ENCODE measurements at places on chromosomes 12 and 14.

DNA sequence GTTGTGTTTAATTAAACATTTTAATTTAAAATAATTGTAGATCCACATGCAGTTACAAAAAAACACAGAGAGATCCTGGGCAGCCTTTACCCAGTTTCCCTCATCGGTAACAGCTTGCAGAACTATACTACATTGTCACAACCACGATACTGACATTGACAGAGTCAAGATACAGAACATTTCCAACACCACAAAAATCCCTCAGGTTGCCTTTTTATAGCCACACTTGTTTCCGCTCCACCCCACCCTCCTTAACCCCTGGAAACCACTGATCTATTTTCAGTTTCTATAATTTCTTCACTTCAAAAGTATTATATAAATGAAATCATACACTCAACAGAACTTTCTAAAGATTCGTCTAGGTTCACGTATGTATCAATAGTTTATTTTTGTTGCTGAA is 458.8 kb upstream of the SOX5 start:
- DNase-seq: no peak

- DNase-seq: no peak
Observed at GRCh38 chr12:50058743-50059312, 1.4 kb downstream of the ASIC1 start.

GRCh38 chr12:56955631-56956256 is 1.7 kb downstream of the RDH16 start:
- no peak for DNase-seq

GRCh38 chr12:3551386-3551785 is 60.4 kb downstream of the PRMT8 start:
- no peak for DNase-seq

DNA sequence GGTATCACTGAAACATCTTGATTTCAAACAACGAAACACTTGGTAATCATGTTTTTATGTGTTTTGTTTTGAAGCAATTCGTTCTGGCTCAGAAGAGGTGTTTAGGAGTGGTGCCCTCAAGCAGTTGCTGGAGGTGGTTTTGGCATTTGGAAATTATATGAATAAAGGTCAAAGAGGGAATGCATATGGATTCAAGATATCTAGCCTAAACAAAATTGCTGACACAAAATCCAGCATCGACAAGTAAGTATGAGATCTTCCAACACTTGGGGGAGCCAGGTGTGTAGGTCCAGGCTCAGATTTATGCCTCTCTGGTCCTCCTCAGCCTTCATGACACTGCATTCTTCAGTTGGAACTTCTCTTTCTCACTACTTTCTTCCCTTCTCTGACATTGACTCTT is 110.1 kb downstream of the GPR135 start:
- DNase-seq: no peak

- no peak for DNase-seq
Observed at GRCh38 chr14:95242870-95243269, 76.8 kb downstream of the CLMN start.

- DNase-seq: no peak
Observed at GRCh38 chr12:5384015-5384414, 47.9 kb upstream of the NTF3 start.

GRCh38 chr14:45112896-45113781 is 21.1 kb downstream of the FKBP3 start:
- no peak for DNase-seq

DNA sequence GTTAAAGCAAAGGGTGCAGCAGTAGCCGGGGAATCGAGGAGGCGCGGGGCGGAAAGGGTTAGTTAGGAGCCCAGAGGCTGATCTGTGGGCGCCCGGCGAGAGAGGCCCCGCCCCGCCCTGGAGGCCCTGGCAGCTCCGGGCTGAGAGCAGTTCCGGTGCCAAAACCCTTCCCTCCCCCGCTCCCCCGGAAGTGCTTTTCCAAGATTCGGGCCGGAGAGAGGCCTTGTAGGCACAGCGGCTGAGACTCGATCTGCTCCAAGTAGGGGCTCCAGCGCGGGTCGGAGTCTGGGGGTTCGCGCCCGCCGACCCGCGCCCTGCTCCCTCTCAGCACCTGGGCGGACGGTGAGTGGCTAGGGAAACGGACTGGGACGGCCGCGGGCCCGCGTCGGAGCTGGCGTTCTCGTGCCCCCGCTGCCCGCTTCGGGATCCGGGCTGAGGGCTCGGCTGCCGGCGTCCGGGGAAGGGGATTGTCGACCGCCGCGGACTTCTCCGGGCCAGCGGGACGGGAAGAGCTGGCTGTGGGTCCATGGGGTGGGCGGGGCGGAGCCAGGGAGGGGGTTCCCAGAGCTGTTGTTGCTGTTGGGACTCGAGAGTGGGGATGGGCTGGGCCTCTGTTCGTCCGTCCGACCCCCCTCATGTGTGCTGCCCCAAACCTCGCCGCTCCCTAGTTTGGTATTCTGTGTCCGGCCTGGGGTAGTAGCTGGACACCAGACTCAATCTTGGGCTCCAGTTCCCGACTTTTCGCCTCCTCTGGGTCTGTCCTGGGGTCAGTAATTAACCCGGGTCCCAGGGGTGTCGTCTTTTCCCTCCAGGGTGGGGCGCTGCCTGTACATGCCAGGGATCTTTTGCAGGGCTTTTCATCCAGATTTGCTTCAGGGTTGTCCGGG is at the start of gene FRS2:
Gene FRS2, plus strand, starts transcription at position 200 of the 887 bp plus-strand sequence. CDS start 98,643 bp downstream, outside the sequence.
- DNase-seq: peak; percentile 94

DNA sequence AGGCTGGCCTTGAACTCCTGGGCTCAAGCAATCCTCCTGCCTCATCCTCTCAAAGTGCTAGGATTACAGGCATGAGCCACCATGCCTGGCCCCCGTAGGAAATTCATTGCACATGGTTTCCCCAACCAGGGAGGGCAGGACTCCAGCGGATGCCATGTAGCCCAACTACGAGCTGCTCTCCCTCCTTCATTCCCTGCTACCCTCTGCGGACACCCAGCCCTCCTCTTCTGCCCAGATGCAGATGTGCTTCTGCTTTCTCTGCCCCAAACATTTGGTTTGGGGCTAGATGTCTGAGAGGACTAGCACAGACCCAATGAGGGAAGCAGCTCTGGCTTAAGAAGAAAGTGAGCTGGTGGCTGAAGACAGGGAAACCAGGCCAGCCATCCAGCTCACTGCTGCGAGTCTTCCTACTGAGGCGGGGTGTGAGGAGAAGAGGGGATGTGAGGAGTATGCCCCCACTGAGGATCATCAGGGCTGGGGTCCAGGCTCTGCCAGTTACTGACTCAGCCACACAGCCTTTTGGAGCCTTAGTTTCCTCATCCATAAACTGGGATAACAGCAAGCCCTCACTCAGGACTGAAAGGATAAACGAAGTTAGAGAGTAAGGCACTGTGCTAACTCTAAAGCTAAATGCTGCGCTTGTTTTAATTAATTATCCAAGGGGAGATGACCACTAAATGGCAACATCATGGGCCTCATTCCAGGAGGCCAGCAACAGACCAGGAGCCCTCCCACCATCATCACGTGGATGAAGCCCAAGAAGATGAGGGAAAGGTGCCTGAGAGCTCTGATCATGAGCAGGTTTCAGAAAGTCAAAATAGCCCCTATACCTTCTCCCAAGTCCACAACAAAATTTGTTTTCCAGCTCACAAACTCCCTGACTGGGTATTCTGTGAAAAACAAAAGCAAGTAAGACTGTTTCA is 10.9 kb downstream of the CTDSP2 start:
- DNase-seq: no peak

GRCh38 chr12:14561677-14562238 is 5.9 kb downstream of the PLBD1 start:
- DNase-seq: no peak

GRCh38 chr12:121452340-121452984 is 52.5 kb downstream of the RNF34 start:
- no peak for DNase-seq

DNA sequence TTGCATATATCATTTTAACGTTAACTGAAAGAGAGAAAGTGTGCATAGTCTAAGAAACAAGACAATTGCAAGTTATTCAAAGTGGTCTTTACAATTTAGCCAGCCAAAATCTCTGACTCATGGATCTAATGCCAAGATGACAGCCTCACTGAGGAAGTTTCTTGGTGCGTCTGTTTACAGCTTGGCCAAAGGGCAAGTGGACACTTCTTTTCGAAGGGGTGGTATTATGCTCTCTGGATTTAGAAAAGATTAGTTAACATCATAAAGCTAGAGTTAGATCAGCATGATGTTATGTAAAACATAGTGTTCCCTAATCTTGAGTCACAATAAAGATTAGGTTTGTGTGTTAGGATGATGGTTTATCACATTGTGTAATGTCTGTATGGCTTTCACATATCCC is 51.5 kb upstream of the SLC2A13 start:
- DNase-seq: no peak

- DNase-seq: no peak
Observed at GRCh38 chr14:77122526-77123125, 19.0 kb downstream of the ZDHHC22 start.

GRCh38 chr12:131606218-131606901 is 104.5 kb upstream of the SFSWAP start:
- DNase-seq: no peak

GRCh38 chr12:53502331-53502730 is 1.2 kb downstream of the TARBP2 start:
- DNase-seq: no peak

DNA sequence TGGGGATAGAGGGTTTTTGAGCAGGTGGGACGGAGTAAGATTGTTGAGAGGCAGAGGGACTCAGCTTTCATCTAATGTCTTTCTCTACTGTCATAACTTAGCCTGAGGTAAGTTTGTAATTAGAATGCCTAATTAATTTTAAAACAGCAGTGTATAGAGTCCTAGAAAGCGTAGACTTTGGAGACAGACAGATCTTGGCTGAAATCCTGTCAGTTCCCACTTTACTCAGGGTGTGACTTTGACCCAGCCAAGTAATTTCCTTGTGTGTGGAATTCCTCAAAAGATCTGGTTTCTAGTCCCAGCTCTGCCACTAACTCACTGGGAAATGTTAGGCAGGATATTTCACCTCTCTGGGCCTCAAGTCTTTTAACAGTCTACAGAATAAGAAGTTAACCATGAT is 74.3 kb downstream of the SLC25A21 start:
- no peak for DNase-seq

GRCh38 chr12:66453844-66454243 is 151.6 kb downstream of the HELB start:
- DNase-seq: no peak

DNA sequence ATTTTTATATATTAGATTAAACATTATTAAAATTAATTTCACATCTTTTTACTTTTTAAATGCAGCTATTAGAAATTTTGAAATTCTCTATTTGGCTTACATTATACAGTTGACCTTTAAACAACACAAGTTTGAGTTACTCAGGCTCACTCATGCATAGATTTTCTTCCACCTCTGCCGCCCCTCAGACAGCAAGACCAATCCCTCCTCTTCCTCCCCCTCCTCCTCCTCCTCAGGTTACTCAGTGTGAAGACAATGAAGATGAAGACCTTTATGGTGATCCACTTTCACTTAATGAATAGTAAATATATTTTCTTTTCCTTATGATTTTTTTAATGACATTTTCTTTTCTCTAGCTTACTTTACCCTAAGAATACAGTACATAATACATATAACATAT is 136.2 kb downstream of the LLPH start:
- DNase-seq: no peak

DNA sequence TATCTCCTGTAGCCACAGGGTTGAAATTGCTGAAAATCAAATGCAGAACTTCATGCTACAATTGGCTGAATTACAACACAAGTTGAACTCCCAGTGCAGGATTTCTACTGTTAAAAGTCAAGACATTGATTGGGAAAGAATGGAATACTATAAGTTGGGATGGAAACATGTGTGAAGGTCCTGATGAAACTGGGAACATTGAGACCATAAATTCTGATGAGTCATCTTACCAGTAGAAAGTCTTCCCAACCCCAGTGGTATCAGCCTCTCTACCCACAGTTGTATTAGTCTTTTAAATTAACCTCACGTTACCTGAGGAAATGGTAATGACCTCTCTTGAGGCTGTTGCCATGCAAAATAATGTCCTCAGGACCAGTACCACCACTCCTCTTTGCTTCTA is 27.4 kb upstream of the DYRK2 start:
- DNase-seq: no peak

DNA sequence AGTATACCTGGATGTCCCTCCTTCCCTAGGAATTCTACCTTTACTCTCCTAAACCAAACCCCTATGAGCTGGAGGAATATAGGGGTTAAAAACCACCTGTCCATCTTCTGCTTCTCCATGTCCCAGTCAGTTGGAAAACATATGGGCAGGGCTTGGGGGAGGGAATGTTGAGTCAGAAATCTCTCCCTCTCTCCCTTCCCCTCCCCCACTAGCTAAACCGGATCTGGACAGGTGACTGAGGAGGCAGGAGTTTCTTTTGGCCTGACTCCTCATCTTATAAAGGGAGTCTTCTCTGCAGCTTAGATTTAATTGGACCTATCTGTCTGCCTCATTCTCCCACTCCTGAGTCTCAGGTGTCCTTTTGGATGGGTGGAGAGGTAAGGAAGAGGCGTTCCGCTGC is 6.1 kb downstream of the ERBB3 start:
- no peak for DNase-seq

DNA sequence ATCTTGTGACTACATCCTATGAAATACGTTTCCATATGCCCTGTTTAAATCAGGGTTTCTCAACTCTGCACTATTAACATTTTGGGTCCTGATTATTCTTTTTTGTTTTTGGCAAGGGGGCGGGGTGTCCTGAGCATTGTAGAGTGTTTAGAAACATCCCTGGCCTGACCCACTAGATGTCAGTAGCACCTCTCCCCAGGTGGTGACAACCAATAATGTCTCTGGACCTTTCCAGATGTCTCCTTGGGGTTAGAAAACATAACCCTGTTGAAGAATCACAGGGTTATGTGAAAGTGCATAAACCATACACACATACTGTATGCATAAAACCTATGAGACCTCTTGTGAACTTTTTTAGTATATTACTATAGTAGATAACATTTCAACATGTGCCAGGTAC is 1.4 kb downstream of the ACAD10 start:
- DNase-seq: no peak

DNA sequence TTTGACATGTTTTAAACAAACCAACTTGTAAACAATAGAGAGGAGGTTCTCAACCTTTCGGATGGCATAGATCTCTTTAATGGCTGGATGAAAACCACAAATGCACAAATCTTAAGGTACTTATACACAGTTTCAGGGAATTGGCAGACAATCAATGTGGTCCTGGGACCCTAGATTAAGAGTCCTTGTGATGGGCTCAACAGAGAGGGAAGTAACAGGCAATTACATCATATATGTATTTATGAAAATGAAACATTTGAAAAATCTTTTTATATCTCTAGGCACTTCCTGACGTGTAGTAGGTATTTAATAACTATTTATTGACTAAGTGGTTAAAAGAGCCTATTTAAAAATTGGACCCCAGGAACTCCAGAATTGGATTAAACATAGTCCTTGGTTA is 897 bp downstream of the ACTR10 start:
- no peak for DNase-seq

GRCh38 chr14:75578786-75579337 is 442 bp downstream of the FLVCR2 start:
- DNase-seq: no peak

- DNase-seq: no peak
Observed at GRCh38 chr12:63787306-63787705, 7.6 kb downstream of the RXYLT1 start.

Data from stimulated activated CD4-positive, alpha-beta T cell treated with anti-CD3 and anti-CD28 coated beads, Interleukin-15, amount 100 ng/mL, for 24 hours (primary cell).